ENCODE measurements at places on chromosomes 3 and 15. TPM values are rescaled to one million over a fixed set of nuclear protein-coding genes. Genes with fewer than 3 reads are reported as not detected.

SPATA12 gene
- total RNA-seq: not detected

TMEM207 gene
- not detected for total RNA-seq

SCAMP5 gene
- total RNA-seq: 4.0 TPM

CP gene
- total RNA-seq: 5.1 TPM

MANF gene
- total RNA-seq: 196 TPM

TEX55 gene
- not detected for total RNA-seq

CRYGS gene
- total RNA-seq: 0.77 TPM

PRRT3 gene
- total RNA-seq: 1.2 TPM

SCG5 gene
- 54.4 TPM for total RNA-seq

BUB1B gene
- total RNA-seq: 37.4 TPM

TMEM212 gene
- not detected for total RNA-seq

UBE2Q2 gene
- total RNA-seq: 63.3 TPM

ZNF620 gene
- total RNA-seq: 1.9 TPM

SLC22A14 gene
- 0.28 TPM for total RNA-seq

XCR1 gene
- total RNA-seq: not detected

FSIP1 gene
- 1.3 TPM for total RNA-seq

CCDC39 gene
- not detected for total RNA-seq

EFCC1 gene
- total RNA-seq: under 0.01 TPM

VILL gene
- total RNA-seq: 2.5 TPM

STARD9 gene
- 1.7 TPM for total RNA-seq

NUP210 gene
- total RNA-seq: 0.38 TPM

ESYT3 gene
- total RNA-seq: 0.19 TPM

UACA gene
- total RNA-seq: 229 TPM

LRRC31 gene
- total RNA-seq: not detected

RBP2 gene
- not detected for total RNA-seq

FRMD5 gene
- total RNA-seq: 14.9 TPM

TAGLN3 gene
- total RNA-seq: 0.85 TPM

SPTBN5 gene
- 0.38 TPM for total RNA-seq

All from regular cardiac myocyte (primary cell).